ENCODE measurements at places on chromosomes 6 and 20.

GRCh38 chr6:116144605-116145004 lies 18.7 kb upstream of the COL10A1 start:
- DNase-seq: no peak

- peak; percentile 15 for DNase-seq
These were observed 160.8 kb downstream of the PDE7B start for GRCh38 chr6:136012198-136012887.

- no peak for DNase-seq
These were observed 67.3 kb upstream of the MAP3K7 start for GRCh38 chr6:90654166-90654565.

- DNase-seq: peak; percentile 98
These were observed at the start of gene RNF114 for GRCh38 chr20:49936153-49937026. TSS of gene RNF114 (plus strand) at chr20:49936397. CDS start at chr20:49936413, 16 bp downstream.

DNA sequence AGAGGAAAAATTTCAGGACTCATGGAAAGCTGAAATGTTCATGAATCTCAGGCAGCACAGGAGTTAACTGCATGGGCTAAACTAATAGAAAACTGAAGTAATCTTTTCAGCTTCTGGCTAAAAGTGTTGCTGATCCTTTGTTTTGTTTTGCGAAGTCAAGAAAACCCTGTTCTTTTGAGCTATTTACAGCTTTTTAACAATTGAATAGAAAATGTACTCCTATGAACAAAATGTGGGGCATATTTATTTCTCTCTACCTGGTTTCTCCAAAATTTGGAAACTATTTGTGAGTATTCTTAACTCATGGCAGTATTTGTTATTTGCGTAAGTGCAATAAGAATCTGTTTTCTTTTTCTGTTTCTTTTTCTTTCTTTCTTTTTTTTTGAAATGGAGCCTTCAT lies 818.8 kb upstream of the CITED2 start:
- DNase-seq: no peak

- no peak for DNase-seq
These were observed 77.5 kb downstream of the GINS1 start for GRCh38 chr20:25484911-25485511.

GRCh38 chr6:150183966-150184365 lies 41.1 kb downstream of the PPP1R14C start:
- DNase-seq: no peak

- DNase-seq: no peak
These were observed 11.6 kb upstream of the STX16 start for GRCh38 chr20:58639182-58640146.

DNA sequence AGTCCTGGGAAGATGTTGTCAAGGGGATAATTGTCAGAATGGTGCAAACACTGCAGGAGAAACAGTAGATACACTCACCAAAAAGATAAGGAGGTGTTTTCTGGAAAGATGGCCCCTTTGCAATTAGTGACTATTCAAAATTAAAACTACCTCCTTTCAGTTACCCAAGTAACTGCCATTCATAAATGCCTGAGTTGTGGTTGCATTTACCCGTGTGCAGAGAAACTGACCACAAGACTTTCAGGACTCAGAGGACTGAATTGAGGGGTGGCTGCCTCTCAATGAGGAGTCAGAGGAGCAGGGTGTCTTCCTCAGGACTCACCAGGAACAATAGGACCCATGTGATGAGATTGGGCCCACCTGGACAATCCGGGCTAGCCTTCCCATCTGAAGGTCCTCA lies 39.0 kb downstream of the GCM1 start:
- DNase-seq: no peak

- peak; percentile 92 for DNase-seq
These were observed 1.7 kb upstream of the GMPR start for GRCh38 chr6:16236631-16237199.

DNA sequence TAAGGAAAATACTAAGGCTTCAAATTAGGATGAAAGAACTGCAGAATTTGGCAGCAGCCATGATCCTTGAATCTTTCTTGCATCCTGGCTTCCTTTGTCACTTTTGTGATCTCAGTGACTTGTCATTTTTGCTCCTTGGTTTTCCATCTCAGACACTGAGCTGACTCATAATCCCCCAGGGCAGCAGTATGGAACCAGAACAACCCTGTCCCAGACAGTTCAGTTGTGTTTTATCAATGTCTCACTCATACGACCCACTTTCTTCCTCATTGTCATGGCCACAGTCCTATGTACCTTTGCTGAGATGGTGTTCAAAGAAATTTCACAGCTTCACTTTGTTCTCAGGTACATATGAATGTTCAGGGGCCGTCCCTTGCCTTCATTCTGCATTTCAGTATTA lies 488.5 kb upstream of the BTBD3 start:
- DNase-seq: no peak

GRCh38 chr20:45085867-45086266 lies 15.1 kb downstream of the KCNS1 start:
- DNase-seq: no peak

DNA sequence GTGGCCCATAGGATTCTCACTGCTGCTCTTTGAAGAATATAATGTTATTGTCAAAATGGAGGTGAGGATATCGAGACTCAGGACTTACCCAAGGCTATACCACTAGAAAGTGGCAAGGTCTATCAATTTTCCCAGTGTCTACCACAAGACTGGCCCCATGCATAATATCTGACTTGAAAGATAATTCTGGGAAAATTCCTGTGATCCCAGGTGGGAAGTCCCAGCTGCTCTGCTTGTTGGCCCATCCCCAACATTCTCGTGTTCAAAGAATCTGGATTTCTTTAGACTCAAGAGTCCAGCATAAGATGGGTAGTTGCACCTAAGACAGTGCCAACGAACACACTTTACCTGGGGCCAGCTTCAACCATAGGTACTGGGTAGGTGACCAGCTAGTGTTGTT lies 120.7 kb upstream of the DTNBP1 start:
- DNase-seq: no peak

DNA sequence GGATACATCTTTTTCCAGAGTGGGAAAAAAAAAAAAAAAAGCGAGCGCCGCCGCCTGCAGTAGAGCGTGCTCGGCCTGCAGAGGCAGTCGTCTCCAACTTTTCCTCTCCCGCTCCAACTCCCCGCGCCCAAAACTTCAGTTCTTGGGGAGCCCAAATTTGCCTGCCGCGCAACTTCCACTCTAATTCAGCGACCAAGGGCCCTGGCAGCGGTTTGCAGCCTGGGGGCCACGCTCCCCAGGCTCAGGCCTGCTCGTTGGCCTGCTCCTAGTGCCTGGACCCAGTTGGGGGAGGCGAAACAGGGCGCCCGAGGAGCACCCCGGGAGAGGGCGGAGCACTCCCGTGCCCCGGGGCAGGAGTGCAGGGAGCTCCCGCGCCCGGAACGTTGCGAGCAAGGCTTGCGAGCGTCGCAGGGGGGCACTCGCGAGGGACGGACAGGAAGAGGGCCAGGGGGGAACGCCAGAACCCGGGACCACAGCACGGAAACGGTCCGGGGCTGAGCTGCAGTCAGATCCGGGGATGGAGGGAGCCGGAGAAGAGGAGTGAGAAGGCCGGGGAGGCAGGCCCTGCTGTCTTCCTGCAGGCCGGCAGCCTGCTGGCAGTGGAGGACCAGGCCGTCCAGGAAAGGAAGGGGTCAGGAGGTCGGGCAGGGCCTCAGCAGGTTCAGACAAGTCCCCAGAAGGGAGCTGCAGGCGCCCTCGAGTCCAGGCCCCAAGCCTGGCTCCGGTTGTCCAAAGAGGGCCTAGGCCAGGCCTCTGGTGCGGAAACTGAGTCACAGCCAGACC lies at the start of gene STX16:
Gene STX16, plus strand, starts transcription at position 508 of the 783 bp plus-strand sequence. CDS start 724 bp downstream, outside the sequence.
- peak; percentile 96 for DNase-seq

- no peak for DNase-seq
These were observed 16.8 kb downstream of the SFT2D1 start for GRCh38 chr6:166325383-166326042.

- DNase-seq: peak; percentile 77
These were observed 4.2 kb downstream of the KCNK17 start for GRCh38 chr6:39309942-39310531.

DNA sequence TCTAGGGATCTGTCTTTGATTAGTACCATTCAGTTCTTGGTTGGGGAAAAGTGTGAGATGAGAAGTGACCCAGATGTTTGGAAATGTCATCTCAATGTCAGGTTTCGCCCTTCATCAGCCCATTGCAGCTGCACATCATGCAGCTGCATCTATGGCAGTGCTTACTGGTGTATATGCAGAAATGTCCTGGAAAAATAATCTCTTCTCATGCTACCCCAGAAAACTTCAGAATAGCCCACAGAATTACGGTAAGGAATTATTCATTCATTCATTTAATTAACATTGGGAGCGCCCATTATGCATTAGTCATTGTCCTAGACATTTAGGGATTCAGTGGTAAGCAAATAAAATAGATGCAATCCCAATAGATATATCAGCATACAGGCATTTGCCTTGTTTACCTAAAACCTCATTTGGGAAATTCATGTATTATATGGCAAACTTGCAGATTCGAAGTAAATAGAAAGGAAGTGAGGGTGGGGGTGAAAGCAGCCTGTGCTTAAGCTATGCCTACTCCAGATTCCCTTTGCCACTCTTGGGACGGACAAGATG lies 89.2 kb downstream of the PDE7B start:
- DNase-seq: no peak

- DNase-seq: no peak
These were observed 6.0 kb downstream of the ASF1A start for GRCh38 chr6:118899948-118900347.

DNA sequence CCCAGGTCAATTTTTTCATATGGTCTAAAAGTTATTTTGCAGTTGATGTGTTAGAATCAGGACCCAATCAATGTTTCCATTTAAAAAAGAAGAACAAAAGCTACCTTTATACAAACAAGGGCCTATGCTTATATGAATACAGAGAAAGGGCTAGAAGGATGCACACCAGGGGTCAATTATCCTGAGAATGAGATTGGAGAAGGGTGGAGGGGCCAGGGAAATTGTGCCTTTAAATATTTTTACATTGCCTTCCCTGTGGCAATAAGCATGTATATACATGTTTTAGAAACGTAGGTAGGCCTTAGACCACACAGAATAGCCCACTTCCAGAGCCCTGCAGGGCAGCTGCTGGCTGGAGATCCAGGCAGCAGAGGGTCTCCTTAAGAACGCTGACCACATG lies 12.7 kb downstream of the EXOC2 start:
- DNase-seq: no peak

DNA sequence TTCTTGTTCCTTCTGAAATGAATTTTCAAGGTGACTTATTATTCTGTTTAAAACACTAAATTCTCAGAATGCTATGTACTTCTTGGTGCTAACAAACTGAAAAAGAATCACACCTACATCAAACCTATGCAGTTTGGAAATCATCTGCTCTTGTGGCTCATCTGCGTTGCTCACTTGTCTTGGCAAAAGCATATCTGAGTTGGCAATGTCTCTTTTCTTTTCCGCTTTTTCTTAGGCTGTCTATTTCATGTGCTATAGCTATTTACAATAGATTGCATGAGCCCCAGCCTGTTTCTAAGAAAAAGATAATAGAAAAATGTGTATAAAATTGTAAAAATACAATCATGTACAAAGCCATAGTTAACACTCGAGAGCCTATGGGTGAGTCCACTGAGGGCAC lies 348.9 kb upstream of the AGPAT4 start:
- no peak for DNase-seq

DNA sequence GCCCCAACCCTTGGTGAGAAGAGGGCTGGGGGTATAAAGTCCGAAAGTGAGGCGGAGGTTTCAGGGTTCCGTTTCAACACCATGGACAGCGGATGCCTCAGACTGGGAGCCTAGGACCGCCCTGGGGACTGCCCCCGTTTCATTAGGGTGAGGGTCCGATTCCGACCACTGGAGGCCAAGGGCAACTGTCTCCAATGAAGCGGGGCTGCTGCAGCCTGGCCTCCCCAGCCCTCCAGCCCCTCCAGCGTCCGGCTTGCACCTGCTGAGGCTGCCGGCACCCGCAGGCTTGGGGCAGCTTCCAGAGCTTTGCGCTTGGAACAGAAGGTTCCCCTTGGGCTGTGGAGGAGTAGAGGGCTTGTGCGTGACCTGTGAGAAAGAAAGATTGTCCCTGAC lies 39.9 kb downstream of the YTHDF1 start:
- no peak for DNase-seq

DNA sequence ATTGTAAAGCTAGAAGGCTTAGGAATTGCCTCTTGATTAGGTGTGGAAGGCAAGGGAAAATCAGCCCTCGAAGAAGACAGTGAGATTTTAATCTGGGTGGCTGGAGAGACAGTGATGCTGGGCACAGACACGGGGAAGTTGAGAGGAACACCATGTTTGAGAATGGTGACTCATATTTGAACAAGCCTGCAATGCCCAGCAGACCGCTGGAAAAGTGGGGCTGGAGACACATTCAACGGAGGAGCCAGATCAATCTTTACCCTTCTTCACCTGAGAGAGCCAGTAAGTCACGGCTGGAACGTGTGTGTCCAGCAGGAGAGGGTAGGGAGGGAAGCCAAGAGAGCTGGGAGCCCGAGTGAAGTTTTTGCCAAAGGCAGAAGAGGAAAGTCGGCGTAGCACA lies 3.7 kb upstream of the ESR1 start:
- DNase-seq: no peak

GRCh38 chr6:169626169-169626568 lies 75.7 kb downstream of the WDR27 start:
- DNase-seq: no peak

DNA sequence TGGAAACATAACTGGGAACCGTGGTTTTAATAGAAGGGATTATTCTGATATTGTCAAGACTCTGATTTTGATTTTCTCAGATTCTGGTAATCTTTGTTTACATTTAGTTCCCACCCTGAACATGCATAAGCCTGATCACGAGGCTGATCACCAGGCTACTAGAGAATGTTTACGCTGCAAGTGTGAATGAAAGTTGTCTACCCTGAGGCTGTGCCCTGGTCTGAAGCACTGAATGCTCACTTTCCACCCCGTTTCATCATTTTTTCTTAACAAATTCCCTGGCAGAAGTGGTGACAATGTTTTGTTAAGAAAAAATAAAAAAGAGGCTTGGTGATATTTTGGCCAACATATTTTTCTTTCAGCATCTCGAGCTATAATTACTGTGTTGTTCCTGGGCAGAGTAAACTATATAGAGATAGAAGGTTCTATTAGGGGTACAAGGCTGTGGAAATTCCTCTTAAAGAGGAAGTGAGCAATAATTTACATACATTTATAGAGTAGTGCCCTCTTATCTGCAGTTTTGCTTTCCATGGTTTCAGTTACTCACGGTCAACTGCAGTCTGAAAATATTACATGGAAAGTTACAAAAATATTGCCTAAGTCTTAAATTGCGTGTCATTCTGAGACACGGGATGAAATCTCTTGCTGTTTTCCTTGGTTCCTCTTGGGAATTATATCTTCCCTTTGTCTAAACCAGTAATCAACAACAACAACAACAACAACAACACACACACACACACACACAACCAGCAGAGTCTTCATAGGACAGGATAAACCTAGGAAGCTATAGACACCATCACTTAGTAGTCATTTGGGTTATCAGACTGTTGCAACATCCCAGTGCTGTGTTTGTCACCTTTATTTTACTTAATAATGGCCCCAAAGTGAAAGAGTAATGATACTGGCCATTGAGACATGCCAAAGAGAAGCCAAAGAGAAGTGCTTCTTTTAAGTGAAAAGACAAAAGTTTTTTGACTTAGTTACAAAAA lies 566.6 kb upstream of the CITED2 start:
- peak; percentile 88 for DNase-seq

DNA sequence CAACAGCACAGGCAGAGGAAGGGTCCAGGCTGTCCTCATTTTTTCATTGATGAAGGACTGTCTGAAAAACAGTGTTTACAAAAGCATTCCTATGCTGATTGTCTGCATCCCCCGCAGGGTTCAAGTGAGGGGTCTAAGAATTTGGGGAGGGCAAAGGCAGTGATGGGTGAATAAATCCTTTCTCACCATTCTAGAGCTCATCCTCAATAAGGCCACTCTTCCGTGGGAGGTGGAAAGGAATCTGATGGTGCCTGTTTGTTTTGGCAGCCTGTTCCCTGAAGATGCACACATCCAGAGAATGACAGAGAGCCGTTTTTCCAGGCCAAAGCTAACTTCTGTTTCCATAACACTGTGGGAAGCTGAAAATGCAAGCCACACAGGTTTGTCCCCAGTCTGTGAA lies 164.5 kb downstream of the MOXD1 start:
- no peak for DNase-seq

All from suppressor macrophage treated with lipopolysaccharide for 4 hours (primary cell).